ENCODE measurements at places on chromosomes 3 and 15.

GRCh38 chr3:111607240-111607920, 12.2 kb upstream of the ZBED2 start:
- no peak for DNase-seq

GRCh38 chr3:38573556-38573955, 75.9 kb downstream of the SCN5A start:
- DNase-seq, result no peak

DNA sequence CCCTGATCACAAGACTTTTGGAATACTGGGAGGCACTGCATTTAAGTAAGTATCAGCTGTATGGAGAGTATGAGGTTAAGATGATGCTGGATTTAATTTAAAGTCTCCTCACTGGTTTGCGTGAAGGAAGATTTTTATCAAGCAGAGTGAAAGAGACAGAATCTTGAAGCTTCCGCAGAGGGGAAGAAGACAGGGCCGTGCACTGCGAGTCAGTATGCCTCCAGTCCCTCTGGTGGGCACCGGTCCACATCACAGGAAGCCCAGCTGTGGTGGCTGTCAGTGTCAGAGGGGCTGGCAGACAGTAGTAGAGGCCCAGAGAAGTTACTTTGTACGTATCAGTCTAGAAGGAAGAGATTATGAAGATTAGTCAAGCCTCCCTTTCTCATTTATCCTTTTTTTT, 379.0 kb upstream of the TPRG1 start:
- no peak for DNase-seq

GRCh38 chr3:56269755-56270535, 198.3 kb downstream of the ERC2 start:
- peak; percentile 48 for DNase-seq

Measured in right renal cortex interstitium (tissue), 3 donors.